ENCODE measurements at places on chromosomes 1 and 21. TPM values are rescaled to one million over a fixed set of nuclear protein-coding genes. Genes with fewer than 3 reads are reported as not detected.

DNA sequence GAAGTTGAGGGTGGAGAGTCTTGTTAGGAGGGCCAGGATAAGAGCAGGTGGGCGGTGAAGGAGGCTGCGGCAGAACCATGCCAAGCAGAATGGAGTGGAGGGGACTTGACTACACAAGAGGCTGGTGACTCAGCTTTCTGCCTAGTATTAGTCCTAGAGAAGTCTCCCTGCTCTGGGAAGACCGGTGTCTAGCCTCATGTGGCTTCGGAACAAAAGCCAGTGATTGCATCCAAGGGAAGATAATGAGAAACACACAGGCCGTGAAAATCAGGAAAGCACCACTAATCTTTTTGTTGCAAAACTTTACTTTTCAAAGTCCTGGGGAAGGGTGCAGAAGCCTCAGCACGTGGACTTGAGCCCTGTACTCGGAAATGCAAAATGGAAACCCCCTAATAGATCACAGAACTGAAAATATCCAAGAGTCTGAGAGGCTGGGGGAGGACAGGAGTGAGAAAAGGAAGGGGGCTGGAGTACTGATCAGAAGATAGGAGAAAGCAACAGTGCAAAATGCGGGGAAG, 31.4 kb downstream of the DDR2 start:
- peak; percentile 72 for DNase-seq

The IL19 gene
- not detected for total RNA-seq

DNA sequence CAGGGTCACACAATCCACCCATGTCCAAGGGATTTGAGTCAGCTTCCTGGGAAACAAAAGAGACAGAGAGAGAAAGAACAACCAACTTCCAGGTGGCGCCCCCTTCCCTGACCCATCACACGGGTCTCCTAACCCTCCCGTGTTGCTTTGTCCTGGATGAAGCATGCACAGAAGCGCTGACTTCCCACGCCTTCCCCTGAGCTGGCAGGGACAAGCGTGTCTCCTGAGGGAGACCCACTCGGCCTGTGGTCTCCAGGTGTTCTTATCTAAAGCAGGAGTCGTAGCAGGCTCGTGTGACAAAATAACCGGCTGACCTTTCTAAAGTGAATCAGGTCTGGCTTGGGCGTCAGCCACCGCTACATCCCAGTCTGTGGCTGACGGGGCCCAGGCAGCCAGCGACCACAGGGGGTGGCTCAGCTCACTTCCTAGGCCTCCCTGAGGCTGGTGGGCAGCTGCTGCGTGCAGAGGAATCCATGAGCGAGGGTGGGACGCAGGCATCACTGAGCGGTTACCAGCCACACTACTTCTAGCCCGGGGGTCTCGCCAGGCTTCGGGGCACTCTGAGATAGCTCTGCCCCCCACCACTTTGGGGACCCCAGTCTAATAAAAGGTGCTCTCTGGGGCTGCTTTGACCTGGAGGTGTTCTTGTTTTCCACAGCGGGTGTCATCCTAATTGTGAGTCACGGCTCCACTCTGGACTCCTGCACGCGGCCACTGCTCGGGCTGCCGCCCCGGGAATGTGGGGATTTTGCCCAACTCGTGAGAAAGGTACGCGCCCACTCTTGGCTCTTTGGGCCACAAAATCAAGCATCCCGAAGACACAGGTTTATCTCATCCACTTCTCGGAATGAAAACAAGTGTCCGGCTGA, 40.4 kb downstream of the UBASH3A start:
- no peak for DNase-seq

The PLEKHN1 gene
- total RNA-seq: 7.0 TPM

The FCRLB gene
- 5.9 TPM for total RNA-seq

DNA sequence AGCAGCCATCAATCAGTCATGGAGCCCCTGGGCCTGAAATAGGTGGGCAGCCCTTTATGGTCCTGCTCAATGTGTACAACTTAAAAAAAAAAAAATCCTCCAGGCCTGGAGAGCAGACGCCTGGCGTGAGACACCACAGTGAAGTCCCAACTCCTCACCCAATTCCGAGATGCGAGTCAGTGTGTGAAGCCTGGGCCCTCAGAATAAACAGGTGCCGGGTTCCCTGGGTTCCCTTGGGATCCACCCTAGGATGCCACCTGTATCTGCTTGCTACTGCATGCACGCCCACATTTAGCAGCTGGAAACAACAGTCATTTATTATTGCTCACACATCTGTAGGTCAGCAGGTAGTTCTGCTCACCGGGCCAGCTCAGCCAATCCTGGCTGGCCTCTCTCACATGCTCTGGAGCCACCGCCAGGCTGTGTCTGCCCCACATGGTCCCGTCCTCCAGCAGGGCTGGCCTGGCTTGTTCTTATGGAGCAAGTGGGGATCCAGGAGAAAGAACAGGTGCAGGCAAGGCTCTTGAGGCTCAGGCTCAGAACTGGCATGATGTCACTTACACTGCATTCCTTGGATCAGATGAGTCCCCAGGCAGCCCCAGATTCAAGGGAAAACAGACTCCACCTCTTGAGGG, 172.7 kb downstream of the NPHP4 start:
- DNase-seq: no peak

- no peak for DNase-seq
These were observed 123.9 kb downstream of the PTBP2 start for GRCh38 chr1:96845464-96845863.

The WNT9A gene
- 0.21 TPM for total RNA-seq

DNA sequence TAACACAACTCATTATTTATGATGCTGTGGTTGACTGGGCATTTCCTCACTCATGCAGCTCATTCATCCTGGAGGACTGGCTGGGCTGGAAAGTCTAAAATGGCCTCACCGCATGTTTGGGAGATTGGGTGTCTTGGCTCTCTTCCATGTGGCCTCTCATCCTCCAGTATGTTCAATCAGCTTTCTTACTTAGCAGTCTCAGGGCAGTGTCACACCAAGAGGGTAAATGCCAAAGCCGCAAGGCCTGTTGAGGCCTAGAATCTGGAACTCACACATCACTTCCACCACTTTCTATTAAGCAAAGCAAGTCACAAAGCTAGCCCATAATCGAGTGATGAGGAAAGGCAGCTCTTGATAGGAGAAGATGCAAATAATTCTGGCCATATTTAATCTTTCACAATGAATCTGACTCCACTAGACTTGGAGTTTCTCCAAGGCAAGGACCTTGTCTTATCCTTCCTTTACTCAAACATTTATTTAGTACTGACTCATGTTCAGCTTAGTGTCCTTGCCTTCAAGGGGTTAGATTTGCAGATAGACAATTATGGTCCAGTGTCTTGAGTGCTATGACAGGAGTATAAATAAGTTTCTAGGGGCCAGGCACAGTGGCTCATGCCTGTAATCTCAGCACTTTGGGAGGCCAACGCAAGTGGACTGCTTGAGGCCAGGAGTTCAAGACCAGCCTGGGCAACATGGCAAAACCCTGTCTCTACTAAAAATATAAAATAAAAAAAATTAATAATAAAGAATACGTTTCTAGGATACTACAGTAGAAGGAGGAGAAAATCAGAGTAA, 45.1 kb downstream of the TMEM53 start:
- DNase-seq: peak; percentile 99

The LCE7A gene
- not detected for total RNA-seq

DNA sequence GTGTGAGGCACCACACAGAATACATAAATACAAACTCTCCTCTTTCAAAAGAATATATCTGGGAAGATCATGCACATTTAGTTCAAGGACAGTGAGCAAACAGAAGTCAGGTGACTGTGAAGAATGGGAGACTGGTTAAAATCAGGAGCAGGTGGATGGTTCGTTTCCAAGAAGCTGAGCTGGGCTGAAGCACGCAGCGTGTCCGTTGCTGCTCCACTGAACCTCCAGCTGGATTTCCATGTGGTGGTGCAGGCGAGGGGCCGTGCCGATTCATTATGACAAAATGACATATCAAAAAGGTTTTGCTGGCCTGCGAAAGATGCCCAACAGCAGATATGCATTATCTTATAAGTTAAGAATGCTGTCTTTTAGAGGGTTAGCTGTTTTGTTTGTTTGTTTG, 66.0 kb downstream of the OLIG1 start:
- DNase-seq: no peak

The CD160 gene
- not detected for total RNA-seq

DNA sequence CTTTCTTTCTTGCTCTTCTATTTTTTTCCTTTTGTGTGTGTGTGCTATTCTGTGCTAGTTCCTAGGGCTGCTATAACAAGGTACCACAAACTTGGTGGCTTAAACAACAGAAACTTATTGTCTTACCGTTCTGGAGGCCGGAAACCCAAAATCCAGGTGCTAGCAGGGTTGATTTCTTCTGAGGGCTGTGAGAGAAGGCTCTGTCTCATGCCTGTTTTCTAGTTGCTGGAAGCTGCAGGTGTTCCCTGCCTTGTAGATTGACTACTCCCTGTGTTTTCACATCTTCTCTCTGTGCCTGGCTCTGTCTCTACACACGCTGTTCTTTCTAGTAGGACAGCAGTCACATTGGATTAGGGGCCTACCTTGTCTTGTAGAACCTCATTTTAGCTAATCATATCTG, 150.9 kb upstream of the DSCAM start:
- DNase-seq: no peak

- no peak for DNase-seq
These were observed 233.1 kb downstream of the PAPPA2 start for GRCh38 chr1:176696109-176696508.

GRCh38 chr1:86192417-86192816, 35.8 kb upstream of the COL24A1 start:
- no peak for DNase-seq

- DNase-seq: no peak
These were observed 338.6 kb downstream of the TBX15 start for GRCh38 chr1:118649369-118650106.

- no peak for DNase-seq
These were observed 21.1 kb downstream of the OLFML3 start for GRCh38 chr1:114000406-114000805.

DNA sequence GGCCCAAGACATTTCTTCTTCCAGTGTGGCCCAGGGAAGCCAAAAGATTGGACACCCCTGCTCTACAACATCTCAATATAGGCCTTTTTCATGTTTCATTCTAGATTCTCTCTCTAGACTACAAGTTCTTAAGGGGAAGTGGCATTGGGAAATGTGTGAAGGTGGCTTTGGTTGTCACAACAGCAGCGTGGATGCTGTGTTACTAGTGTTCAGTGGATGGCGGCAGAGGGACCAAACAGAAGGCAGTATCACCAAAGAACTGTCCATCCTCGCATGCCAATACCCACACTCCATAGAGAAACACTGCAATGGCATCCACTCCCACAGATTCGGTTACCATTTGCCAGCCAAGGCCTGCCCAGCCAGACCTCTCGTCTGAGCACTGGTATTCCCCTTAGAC, 24.3 kb upstream of the IFNAR2 start:
- no peak for DNase-seq

DNA sequence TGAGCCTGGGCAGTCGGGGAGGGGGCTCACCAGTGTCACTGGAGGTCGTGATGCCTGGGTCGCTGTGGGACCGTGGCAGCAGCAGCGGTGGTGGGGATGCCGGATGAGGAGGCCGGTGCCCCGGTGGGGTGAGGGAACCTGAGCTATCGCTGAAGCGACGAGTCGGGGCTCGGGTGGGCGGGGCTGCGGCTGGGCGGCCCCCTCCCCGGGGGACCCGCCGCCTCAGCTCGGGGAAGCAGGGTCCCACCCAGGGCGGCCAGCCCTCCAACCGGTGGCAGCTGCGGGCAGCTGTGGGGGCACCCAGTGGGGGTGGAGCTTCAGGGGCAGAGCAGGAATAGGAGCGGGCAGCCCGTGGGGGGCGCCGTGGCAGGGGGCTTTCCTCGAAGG, 5.0 kb downstream of the ENTREP3 start:
- DNase-seq: no peak

DNA sequence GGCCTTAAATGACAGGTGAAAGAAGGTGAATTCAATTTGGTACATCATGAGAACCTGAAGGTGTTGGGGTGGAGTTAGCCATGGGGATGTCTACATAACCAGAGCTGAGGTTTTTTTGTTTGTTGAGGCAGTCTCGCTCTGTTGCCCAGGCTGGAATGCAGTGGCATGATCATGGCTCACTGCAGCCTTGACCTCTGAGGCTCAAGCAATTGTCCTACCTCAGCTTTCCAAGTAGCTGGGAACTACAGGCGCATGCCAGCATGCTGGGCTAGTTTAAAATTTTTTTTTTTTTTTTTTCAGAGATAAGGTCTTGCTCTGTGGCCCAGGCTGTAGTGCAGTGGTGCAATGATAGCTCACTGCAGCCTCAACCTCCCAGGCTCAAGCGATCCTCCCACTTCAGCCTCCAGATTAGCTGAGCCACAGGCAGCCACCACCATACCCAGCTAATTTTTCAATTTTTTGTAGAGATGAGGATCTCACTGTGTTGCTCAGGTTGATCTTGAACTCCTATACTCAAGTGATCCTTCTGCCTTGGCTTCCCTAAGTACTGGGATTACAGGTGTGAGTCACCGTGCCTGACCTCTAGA, 1.9 kb upstream of the MPZ start:
- no peak for DNase-seq

DNA sequence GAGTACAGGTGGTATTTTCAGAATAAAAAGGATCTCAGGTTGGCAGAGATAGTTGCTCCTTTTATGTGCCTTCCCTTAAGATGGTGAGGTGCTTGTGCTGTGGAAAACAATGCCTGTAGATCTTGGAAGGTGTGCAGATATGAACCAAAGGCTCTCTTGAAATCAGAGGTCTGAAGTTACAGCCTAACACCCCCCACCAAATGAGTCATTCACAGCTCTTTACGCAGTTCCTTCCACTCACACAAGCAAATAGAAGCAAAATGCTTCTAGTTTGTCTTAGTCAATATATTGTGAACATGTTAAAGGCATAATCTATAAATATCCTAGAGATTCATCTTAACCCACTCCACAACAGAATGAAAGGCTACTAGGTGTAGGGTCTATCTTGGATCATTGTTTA, 128.9 kb upstream of the NR5A2 start:
- no peak for DNase-seq

The TMEM82 gene
- not detected for total RNA-seq

DNA sequence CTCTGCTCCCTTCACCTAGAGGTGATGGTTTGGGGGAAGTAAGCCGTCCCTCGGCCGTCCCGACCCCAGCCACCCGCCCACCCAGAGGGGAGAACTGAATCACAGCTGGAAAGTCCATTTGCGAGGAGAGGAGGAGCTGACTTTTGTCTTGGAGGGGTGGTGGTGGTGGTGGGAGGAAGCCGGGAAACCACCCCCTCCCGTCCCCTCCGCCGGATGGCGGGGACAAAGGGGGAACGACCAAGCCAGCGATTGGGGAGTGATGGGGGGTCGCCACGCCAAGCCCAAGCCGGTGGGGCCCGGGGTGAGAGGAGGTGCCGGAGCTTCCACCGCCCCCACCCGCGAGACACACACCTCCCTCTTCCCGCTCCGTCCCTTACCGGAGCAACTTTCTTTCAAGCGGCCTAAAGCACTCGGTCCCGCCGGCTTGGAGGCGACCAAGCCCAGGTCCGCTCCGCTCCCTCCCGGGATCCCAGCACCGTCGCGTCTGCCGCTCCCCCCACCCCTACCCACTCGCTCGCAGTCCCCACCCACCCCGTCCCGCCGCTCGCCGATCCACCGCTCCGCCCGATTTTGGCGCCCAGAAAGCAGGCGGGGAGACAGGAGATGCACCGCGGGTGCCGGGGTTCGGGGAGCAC, 540 bp downstream of the ARHGEF2 start:
- no peak for DNase-seq

- DNase-seq: no peak
These were observed at the start of gene RUNX3 for GRCh38 chr1:24930260-24931145. Gene RUNX3, minus strand, starts transcription at chr1:24930276. Its CDS starts 408 bp downstream, at chr1:24929868.
